Fibroblast of upper back skin (primary cell): ENCODE measurements at places on chromosomes 6 and 20.

DNA sequence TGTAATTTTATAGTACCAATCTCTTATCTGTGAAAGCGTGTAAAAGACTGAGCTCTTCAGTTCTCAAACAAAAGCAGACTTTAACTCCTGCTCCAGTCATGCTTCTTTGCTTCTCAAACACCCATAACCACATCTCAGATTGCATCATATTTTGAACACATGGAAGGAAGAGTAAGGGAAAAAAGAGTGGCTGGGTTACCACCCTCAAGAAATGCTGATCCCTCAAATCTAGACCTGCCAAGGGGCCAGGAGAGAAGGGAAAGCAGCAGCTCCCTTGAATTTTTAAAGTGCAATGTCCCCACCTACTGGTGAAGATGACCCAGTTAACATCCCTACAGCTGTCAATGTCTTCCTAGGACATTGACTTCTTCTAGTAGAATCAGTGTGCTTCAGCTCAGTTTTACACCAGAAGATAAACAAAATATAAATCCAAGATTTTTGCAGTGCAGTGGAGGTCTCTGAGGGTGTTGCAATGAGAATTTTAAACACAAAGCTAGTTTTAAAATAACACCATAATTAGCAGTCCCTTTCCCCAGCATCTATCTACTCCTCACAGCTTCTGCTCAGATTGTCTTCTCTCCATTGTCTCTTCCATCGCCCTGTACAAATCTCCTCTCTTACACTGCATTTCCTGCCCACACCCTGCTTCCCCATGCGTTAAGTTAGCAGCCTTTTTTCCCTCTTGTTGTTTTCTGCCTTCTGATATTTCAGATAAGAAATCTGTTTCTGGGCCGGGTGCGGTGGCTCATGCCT is 22.6 kb upstream of the HLA-DQB2 start:
- peak; percentile 65 for DNase-seq

DNA sequence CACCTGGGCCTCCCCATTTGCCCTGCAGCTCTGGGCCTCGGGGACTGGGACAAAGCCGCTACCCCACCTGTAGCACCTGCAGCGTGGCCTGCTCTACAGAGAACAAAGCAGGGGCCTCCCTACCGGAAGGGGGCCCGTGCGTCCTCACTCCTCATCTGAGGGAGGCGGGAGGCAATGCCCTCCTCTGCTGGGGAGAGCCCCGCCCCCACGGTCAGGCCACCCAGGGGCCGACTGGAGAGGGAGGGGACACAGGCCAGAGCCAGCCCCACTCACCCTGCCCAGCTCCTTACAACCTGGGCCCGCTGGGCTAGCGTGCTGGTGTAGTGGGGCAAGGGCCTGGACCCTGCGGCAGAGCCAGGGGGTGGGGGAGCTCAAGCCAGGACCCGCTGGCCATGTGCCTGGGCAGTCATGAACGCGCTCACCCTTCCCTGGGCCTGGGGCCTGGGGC is 8.0 kb downstream of the LAMA5 start:
- no peak for DNase-seq

- no peak for DNase-seq
Measured at GRCh38 chr6:169656546-169657283, 45.1 kb downstream of the WDR27 start.

DNA sequence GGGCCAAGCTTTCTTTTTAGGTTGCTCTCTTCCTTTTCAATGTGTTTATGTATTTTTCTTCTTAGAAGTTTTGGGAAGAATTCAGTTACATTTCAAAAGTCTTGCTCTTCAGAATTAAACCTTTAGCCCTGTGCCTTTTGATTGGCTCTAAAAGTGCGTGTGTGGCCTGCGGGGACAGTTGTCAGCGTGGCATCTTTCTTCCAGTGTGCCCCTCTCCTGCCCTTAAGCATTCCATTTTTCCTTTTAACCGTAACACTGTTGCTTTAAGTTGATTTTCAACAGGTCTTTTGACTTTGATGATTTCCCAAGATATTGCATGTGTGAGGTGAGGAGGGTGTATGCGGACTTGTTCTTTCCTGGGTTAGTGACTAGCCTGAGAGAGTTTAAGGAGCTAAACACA is 999.1 kb upstream of the FLRT3 start:
- no peak for DNase-seq

DNA sequence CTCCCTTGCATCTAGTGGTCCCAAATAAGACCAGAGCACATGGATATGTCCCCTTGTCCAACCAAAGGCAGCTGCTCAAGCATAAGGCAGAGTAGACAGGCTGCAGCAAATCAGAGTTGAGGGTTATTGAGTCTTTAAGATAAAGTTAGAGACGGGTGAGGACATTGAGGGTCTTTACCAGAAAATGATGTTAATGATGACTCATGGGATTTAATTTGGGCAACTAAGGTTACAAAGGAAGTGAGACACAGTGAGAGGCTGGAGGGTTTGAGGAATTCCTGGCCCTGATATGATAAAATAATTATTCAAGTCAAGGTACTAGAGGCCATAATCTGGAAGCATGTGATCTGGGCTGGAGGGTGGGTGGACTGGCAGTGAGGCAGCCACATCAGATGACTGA is 133.6 kb downstream of the ALDH8A1 start:
- no peak for DNase-seq

DNA sequence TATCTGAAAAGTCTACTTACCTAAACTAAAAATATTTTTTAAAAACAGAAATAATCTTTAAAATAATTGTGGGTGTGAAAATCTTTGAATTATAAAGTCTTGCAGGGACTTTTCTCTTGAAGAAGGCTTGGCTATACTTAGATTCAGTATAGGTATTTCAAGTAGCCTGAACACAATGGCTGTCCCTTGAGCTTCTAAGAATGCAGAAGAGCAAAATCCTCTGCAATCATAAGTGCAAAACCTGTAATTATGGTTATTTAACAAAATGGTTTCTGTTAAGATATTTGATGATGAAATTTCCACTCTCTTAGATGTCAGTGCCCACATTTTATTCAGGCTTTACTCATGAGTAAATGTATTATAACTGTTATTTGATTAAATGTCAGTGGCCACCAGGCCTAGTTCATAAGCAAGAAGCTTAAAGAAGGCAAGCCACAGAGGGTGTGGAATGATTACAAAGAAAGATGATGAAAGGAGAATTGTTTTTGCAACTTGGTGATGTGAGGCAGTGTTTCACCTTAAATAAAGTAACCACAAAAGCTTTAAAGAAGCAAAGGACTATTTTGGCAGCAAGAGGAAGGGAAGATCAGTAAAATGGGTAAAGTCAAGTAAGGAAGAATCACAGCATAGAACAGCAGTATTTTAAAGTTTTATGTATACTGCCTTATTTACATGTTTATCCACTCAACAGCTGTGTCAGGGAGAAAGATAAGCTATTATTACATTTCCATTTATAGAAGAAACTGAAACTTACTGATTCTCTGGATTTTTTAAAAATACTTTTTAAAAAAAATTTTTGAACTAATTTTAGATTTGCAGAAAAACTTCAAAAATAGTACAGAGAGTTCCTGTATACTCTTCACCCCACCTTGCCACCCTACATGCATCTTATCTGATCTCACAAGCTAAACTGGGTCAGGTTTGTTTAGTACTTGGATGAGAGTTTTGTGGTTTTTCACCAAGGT is 351.2 kb upstream of the RUNX2 start:
- peak; percentile 53 for DNase-seq

DNA sequence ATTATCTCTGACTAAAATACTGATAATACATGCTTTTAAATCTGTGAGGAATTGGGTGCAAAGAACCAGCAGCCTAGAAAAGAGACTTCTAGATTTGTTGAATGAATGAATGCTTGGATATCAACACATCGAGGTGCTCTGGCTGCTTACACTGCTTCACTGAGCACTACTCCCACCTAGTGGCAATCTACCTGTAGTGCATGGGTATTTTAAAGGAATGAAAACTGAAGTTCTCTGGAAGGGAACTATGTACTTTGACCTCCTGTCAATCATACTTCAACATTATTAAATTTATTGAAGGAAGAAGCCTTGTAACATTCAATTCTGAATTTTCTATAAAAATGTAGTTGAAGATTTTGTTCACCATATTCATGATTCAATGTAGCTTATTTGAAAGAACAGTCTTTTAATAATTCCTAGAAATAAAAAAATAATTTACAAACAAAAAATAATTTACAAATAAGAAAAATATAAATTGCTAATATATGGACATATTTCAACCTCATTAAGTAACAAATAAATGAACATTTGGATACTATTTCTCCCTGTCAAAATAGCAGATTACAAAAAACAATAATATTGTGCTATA is 111.2 kb upstream of the MMS22L start:
- peak; percentile 55 for DNase-seq

- DNase-seq = peak; percentile 99
Measured at GRCh38 chr6:37077905-37078296, 72.4 kb downstream of the FGD2 start.

DNA sequence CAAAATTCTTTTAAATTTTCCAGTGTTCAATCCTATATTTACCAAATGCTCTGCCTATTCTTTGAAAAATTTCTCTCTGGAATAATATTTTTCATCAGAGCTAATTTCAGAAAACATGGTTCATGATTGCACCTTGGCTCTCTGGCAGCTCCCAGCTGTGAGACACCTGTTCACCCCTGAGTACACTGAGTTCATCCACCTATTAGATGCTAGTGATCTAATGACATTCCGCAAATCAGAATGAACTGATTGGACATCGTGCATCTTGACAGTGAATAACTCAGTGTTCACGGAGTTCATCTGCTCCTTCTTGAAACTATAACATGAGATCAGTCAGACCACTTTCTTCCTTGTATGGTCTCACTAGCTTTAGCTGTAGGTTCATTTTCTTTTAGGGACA is 3.9 kb upstream of the SHPRH start:
- no peak for DNase-seq

DNA sequence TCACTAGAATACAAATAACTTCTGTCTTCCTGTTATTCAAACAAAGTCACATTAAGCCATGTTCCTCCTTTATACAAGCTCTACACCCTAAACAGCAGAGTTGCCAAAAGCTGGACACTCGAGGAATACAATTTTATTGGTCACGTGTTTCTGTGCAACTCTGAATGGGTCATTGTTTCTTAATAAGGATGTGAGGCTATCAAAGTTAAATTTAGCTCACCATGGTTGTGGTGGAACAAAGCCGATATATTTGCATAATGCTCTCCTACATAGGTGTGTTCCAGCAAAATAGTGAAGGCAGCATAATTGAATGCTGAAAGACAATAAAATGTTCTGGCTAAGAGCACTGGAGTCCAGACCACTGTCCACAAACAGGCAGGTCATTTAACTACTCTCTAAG is 36.9 kb upstream of the CD2AP start:
- no peak for DNase-seq

GRCh38 chr20:61316346-61316745 is 64.3 kb downstream of the CDH4 start:
- DNase-seq = no peak

DNA sequence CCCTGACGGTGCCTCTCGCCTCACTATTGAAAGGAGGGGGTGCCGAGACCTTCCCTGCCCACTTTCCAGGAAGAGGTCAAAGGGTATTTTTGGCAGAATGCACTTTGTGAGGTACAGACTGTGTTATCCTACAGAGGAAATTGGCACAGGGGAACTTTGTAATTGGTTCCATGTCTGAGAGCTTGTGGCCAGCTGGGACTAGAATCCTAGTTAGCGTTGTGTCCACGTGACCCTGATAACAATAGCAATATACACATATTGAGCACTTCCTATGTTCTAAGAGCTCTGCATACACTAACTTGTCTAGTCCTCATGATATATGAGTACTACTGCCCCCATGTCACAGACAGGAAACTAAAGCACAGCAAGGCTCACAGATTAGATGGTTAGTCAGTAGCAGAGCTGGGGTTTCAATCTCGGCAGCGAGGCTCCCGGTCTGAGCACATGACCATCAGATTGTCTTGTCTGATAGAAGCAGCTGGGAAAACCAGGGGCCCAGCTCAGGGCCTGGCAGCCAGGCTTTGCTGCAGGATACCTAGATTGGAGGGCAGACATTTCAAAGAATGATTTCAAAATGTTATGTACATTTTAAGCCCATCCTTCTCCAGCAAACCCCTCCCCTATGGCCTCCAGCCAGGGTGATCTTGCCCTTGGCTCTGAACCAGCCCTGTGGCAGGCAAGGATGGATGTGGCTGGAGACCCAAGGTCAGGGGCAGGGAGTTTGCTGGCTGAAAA is 1.4 kb downstream of the MAPK13 start:
- peak; percentile 60 for DNase-seq

GRCh38 chr6:29236060-29236459 is 65.4 kb downstream of the OR2J2 start:
- no peak for DNase-seq

GRCh38 chr20:4320291-4320690 is 304.9 kb upstream of the RNF24 start:
- no peak for DNase-seq

GRCh38 chr6:28008053-28008452 is 51.0 kb downstream of the OR2B6 start:
- DNase-seq = no peak

GRCh38 chr20:24875078-24875477 is 74.0 kb upstream of the CST7 start:
- no peak for DNase-seq

DNA sequence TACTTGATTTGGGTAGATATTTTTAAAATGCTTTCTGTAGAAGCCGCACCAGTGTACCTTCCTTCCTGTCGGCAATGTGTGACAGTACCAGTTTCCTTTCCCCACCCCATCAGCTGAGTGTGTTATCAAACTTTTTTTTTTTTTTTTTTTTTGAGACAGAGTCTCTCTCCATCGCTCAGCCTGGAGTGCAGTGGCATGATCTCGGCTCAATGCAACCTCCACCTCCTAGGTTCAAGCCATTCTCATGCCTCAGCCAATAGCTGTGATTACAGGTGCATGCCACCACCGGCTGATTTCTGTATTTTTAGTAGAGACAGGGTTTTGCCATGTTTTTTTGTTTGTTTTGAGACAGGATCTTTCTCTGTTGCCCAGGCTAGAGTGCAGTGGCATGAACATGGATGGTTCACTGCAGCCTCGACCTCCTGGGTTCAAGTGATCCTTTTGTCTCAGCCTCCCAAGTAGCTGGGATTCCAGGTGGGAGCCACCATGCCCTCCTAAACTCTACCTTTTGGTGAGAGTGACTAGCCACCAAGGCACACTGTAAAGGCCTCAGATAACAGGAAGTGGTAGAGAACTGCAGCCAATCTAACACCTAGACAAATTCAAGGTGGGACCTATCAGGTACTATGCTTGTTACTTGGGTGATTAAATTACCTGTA is 26.5 kb upstream of the ZBTB22 start:
- DNase-seq = no peak
